Hepatocyte (in vitro differentiated cells): ENCODE measurements at places on chromosomes 11 and 22. TPM values are rescaled to one million over a fixed set of nuclear protein-coding genes. Genes with fewer than 3 reads are reported as not detected.

KRTAP5-2 gene
- polyA plus RNA-seq, result not detected in 2 replicates

ANO9 gene
- polyA plus RNA-seq, result 34.9 and 35.7 TPM in 2 replicates

FGF3 gene
- not detected in 2 replicates for polyA plus RNA-seq

MRPL11 gene
- polyA plus RNA-seq, result 57.1 and 59.8 TPM in 2 replicates

SIDT2 gene
- 16.7 and 19.9 TPM in 2 replicates for polyA plus RNA-seq

PIK3IP1 gene
- polyA plus RNA-seq, result 19.5 and 22.4 TPM in 2 replicates

OR2AT4 gene
- polyA plus RNA-seq, result not detected in 2 replicates

NADSYN1 gene
- polyA plus RNA-seq, result 43.7 and 68.7 TPM in 2 replicates

OR8G5 gene
- not detected in 2 replicates for polyA plus RNA-seq

KIRREL3 gene
- polyA plus RNA-seq, result 0.86 and 0.91 TPM in 2 replicates

IL18BP gene
- 2.2 and 2.6 TPM in 2 replicates for polyA plus RNA-seq
